Substantia nigra (tissue), 51 donors: ENCODE measurements at places on chromosomes 13 and 19.

DNA sequence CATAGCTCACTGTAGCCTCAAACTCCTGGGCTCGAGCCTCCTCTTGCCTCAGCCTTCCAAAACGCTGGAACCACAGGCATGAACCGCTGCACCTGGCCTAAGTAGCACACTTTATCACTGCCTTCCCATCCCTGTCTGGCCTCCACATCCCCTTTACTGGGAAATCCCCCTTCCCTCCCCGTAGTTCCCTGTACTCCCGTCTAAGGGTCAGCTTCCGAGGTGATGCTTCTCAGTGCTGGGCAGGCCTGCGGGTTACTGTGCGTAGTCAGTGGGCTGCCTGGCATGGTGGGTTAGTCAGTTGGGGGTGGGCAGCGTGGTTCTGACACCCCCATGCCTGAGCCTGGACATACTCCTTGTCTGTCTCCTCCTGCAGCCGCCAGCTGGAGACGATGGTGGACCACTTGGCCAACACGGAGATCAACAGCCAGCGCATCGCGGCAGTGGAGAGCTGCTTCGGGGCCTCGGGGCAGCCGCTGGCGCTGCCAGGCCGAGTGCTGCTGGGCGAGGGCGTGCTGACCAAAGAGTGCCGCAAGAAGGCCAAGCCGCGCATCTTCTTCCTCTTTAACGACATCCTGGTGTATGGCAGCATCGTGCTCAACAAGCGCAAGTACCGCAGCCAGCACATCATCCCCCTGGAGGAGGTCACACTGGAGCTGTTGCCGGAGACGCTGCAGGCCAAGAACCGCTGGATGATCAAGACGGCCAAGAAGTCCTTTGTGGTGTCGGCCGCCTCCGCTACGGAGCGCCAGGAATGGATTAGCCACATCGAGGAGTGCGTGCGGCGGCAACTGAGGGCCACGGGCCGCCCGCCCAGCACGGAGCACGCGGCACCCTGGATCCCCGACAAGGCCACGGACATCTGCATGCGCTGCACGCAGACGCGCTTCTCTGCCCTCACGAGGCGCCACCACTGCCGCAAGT, 8.4 kb downstream of the PLEKHF1 start:
- no peak for DNase-seq

GRCh38 chr19:11673608-11674041, 65.1 kb downstream of the ZNF823 start:
- DNase-seq: peak; percentile 16

DNA sequence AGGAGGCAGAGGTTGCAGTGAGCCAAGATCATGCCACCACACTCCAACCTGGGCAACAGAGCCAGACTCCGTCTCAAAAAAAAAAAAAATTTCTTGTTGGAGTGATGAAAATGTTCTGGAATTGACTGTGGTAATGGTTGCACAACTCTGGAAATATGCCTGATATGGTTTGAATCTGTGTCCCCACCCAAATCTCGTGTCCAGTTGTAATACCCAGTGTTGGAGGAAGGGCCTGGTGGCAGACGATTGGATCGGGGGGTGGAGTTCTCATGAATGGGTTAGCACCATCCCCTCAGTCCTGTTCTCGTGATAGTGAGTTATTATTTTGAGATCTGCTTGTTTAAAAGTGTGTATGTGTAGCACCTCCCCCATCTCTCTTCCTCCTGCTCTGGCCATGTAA, 41.1 kb upstream of the MAP3K10 start:
- no peak for DNase-seq

DNA sequence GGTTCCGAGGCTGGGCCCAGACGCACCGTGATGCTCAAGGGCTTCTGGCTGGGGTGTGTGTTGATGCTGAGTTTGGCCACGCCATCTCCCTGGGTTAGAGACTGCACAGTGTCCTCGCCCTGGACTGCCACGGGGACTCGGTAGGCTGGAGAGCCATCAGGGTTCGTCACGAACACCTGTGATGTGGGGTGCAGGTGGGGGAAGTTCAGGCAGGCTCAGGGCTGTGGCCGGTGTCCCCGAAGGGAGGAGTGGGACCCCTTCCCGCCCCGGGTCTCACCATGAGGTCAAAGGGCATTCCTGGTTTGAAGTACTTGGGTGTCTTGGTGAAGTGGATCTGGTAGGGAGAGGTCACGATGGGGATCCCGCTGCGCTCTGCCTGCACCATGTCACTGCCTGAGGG, 8.2 kb downstream of the C3 start:
- DNase-seq: no peak

DNA sequence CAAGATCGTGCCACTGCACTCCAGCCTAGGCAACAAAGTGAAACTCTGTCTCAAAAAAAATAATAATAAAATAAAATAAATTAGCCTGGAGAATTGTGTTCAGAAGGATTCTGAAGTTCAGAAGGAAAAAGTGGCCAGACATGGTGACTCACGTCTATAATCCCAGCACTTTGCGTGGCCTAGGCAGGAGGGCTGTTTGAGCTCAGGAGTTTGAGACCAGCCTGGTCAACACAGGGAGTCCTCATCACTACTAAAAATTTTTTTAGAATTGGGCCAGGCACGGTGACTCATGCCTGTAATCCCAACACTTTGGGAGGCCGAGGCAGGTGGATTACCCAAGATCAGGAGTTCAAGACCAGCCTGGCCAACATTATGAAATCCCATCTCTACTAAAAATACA, 6.0 kb downstream of the RDH8 start:
- DNase-seq: no peak

GRCh38 chr19:50025794-50026549, at the start of gene ZNF473:
TSS of gene ZNF473 (plus strand) at chr19:50026005. CDS start at chr19:50031083, 5,078 bp downstream.
- DNase-seq: peak; percentile 91

DNA sequence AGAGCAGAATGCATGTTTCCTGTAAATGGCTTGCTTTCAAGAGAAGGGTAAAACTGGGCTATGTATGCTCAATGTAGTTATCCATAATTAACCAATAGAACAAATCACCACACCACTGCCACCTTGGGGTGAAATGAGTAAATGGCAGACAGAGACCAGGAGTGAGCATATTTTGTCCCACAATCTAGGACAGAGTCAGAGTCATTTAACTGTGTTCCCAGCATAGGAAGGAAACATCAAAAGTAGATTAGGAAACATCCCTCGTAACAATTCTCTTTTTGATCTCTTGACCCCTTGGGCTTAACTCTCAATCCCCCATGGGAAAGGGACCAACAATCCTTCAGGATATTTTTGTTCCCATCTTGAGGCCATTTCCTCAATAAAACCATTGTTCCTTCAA, 224.8 kb downstream of the NHLRC3 start:
- peak; percentile 12 for DNase-seq

DNA sequence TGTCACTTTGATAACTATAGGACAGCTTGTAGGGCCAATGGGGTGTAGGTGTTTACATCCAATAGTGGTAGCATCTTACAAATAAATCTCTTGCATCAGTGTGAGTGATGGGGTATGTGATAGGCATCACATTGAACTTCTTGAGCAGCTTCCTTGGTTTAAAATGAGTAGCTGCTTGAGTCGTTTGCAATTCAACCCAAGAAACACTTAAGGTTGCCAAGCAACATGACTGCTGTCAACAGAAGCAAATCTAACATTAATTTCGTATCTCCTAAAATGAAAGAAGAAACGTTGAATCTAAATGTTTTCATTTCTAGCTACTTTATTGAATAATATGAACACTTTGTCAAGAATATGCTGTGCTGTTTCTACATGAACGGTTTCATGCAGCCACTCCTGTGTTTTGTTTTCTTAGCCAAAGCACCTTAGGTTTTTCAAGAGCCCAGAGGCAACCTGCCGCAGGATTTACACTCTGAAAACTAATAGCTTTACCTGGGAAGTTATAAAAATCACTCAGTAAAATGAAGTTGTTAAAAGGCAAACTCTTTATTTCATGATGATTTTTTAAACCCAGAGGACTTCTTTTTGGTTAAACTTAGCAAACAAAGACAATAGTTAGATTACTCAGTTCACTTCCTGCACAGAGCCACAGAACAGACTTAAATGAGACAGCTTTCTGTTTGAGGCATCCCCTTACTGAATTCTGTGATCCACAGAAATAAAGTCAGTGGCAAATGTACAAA, 305.2 kb downstream of the MTUS2 start:
- no peak for DNase-seq

- no peak for DNase-seq
Observed at GRCh38 chr13:77062097-77062496, 35.1 kb upstream of the FBXL3 start.

DNA sequence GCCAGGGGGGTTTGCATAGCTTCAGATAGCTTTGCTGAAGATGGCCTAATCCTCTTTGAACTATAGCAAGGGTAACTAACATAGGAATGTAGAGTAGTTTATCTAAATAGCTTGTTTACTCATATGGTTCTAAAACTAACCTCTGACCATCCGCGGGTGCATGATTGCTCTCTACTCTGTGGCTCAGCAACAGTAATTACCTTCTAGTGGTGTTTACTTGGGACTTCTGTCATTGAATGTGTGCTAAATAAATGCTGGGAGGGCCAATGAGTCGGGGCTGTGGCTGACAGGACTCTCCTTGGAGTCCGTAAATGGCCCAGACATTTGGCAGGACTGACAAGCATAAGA, 1461.9 kb downstream of the UQCRFS1 start:
- DNase-seq: no peak

- no peak for DNase-seq
Observed at GRCh38 chr13:95741584-95742563, 64.9 kb downstream of the DNAJC3 start.

DNA sequence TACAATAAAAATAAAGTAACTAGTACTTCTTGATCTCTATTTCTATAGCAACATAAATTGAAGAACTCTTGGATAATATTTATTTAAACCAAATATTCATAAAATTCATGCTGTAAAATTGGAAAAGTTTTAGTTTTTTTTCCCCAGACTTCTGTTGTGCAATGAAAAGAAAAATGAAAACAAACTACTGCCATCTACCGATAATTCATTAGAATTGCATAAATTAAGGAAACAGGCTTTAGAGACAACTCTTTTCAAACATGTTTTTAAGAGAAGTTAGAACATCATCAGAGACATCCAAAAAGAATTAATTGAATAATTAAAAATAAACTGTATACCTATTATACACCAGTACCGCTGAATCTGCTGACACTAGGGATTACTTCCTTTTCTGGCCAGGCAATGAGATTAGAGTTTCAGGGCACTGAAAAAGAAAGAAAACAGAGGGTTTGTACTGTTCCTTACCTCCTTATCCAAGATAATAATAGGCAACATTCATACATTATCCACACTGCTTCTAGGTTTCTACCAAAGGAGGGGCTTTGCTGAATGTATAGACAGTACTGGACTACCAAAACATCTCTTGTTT, 4.9 kb downstream of the CCDC122 start:
- DNase-seq: no peak

DNA sequence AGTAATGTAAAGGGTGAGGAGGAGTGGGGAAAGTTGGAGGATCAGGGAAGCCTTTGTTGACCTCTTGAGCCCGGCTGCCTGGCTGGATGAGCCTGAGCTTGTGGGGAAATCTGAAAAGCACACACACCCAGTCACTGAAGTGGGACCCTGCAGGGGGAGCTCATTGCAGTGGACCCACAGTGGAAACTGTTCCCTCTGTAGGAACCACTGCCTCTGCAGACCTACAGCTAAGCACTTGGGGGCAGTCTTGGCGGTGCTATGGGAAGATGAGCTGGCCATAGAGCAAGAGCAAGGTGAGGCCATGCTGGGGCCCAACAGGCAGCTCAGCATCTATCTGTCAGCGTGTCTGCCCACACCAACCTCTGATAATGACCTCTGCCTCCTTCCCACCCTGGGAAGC, 294.8 kb downstream of the TSHZ3 start:
- DNase-seq: no peak

GRCh38 chr13:42685751-42686150, 95.6 kb upstream of the FAM216B start:
- DNase-seq: no peak

DNA sequence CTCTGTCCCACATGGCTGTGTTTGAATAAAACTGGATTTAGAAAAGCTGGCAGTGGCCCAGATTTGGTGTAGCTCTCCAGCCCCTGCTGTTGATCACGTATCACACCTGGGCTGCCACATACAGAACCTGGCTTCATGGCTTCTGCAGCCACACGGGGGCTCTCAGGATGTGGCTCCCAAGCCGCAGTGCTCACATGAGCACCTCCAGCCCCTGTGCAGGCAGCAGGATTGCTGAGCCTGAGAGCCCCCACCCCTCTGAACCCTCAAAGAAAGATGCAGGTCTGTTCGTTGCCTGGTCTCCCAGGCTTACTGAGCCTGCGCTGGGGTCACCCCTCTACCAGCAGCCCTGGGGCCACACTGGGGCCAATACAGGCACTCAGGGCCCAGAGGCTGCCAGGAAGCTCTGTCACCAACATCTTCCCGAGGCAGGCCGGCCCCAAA, 2.7 kb downstream of the PLEKHF1 start:
- DNase-seq: no peak

DNA sequence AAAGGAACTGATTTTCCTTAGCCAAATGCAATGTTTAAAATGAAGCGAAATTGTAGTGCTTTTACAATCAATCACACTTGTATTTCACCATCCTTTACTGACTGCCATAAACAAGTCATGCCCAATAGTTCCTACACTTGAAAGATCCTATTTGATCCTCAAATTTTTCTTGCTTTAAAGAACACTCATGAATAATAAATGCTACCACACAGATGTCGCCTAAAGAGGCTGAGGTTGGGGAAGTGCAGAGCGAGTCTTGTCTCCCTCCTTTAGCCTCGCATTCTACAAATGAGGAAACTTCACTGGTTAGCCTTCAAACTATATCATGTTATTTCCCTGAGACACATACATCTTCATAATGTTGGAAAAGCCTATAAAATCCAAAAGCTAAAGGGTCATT, 18.7 kb upstream of the AMER2 start:
- no peak for DNase-seq

- peak; percentile 13 for DNase-seq
Observed at GRCh38 chr19:42553292-42554045, 25.2 kb upstream of the CEACAM1 start.

- DNase-seq: no peak
Observed at GRCh38 chr19:7272856-7273578, 21.2 kb downstream of the INSR start.

- peak; percentile 3 for DNase-seq
Observed at GRCh38 chr13:53201454-53202225, 173.0 kb downstream of the OLFM4 start.

- no peak for DNase-seq
Observed at GRCh38 chr19:47241919-47242577, 11.0 kb upstream of the BBC3 start.

- no peak for DNase-seq
Observed at GRCh38 chr13:37138169-37138568, 32.7 kb upstream of the CSNK1A1L start.

DNA sequence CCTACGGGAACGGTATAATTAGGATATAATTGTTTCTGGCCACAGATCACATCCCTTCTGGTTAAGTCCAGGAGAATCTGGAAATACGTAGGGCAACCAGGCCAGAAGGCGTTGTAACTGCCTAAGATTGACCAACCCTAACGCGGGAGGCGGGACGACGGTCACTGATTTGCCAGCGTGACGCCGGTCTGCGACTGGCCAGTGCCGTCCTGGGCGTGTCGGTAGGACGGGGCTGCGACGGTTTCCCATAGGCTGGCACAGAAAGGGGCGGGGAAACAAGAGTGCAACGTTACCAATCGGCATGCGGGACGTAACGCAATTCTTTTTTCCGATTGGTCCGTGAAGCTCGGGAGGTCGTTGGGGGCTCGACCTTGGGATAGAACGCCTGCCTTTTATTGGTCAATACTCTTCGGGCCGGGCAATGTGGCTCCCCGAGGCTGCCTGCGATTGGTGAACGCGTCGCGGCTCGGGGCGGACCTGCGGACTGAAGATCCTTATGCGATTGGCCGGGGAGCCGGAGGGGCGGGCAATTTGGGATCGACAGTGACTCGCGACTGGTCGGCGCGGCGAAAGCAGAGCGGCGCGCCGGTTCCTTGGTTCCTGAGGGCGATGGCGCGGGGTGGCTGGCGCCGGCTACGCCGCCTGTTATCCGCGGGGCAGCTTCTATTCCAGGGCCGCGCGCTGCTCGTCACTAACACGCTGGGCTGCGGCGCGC, at the start of gene MPV17L2:
Gene MPV17L2 (plus strand): TSS at position 546 of the 715 bp plus-strand sequence. CDS start 64 bp downstream, at position 610.
- peak; percentile 100 for DNase-seq
